Stimulated activated CD4-positive, alpha-beta T cell treated with anti-CD3 and anti-CD28 coated beads, TNF-alpha, amount 100 ng/mL, for 48 hours (primary cell): ENCODE measurements at places on chromosomes 7 and 10.

- no peak for DNase-seq
Measured at GRCh38 chr7:71870812-71871211, 541.3 kb downstream of the CALN1 start.

DNA sequence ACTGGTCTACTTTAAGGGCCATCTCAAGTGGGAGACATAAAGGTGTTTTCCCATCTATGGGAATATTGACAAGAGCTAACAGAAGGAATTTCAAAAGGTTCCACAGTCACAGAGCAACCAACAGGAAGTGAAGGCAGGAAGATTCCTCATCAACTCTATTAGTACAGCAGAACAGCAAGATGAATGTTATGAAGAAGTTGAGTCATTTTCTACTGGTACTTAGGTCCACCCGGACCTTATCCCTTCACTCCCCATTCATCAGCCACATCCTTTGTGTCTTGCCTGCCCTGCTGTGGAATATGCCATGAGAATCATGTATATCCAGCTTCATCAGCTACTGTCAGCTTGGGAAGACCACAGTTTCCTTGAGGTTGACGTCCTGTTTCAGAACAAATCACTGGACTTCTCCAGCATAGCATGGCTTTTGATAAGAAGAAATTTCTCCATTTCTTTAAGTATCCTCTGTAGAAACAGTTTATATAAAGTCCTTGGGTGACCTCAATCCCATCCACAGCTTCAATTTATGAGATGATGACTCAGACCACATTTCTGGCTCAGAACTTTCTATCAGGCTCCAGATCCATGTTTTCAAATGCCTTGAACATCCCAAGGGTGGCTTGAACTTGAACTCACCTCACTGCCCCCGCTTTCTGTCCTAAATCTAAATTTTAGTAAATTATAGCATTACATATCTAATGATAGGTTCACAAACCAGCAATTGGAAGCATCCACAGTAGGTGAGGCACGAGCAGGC is 84.9 kb upstream of the AGK start:
- DNase-seq = no peak

DNA sequence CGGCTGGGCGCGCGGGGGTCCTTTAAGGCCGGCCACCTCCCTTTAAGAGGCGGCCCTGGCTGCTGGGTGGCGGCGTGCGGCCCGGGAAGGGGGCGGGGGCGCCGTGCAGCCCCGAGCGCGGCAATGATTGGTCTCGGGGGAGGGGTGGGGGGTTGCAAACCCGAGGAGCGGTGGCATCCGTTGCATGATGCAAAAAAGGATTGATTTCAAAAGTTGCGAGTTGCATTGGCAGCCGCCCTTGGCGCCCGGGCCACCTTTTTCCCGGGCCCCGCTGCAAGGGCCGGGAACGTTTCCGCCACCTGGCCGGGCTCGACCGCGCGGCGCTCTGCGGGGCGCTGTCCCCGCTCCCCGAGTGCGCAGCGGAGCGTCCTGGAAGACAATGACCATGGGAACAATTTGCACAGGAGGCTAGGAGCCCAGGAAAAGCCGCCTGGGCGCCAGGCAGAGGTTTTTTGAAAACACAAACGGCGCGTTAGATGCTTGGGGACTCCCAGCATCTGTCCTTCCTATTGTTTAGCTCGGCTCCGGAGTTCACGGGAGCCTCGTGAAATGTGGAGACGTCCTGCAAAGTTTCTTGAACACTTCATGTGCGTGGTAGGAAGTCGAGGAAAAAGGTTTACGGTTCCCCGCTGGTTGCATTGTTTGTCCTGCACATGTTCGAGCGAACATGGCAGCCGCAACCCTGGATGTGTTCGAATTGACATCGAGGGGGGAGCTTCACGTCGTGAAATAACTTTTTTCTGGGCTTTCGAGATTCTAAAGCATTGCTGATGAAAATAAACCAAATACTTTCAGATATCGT is at the start of gene SEPHS1:
Gene SEPHS1 (minus strand): TSS at position 78 of the 802 bp plus-strand sequence. CDS start 3,343 bp downstream, outside the sequence.
- peak; percentile 80 for DNase-seq

DNA sequence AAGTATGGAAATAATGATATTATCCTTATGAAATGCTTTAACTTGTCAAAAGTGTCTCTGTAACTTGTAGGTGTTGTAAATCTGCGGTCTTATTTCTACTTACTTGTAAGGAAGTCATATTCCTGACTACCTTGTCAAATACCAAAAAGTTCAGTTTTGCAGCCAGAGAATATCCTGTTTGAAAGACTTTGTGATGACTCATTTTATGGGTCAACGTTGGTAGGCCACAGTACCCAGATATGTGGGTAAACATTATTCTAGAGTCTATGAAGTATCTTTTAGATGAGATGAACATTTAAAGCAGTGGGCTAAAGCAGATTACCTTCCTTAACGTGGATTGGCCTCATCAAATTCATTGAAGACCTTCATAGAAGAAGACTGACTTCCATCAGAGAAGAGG is 195.3 kb downstream of the PPP1R9A start:
- DNase-seq = no peak

GRCh38 chr7:34837801-34838201 is 179.8 kb downstream of the NPSR1 start:
- DNase-seq = no peak

- no peak for DNase-seq
Measured at GRCh38 chr10:91153508-91153907, 67.0 kb upstream of the PCGF5 start.
